ENCODE measurements at places on chromosomes 6 and 20.
A peak's percentile ranks its signal among the peaks of the same experiment; 100 is the strongest.

GRCh38 chr6:118744261-118744941, 93.0 kb upstream of the CEP85L start:
- DNase-seq = no peak

GRCh38 chr20:38181207-38181801, 16.2 kb upstream of the TGM2 start:
- DNase-seq = no peak

GRCh38 chr20:36344517-36345132, 38.5 kb downstream of the DLGAP4 start:
- no peak for DNase-seq

DNA sequence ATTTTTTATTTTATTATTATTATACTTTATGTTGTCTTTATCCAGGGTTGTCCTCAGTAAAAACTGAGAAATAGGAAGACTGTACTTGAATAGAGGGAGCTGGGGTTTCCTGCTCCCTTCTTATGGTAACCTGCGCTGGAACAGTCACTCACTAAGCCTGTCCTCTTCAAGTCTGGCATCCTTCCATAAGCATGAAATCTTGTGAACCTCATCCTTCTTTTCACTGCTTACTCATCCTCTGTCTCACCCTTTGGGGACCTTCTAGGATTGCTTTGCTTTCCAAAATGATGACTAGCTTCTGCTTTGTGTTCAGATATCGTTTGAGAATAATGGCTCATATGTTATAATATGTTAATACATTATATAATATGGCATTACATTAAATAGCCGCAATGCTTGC, 90.6 kb downstream of the C6orf118 start:
- DNase-seq = no peak

DNA sequence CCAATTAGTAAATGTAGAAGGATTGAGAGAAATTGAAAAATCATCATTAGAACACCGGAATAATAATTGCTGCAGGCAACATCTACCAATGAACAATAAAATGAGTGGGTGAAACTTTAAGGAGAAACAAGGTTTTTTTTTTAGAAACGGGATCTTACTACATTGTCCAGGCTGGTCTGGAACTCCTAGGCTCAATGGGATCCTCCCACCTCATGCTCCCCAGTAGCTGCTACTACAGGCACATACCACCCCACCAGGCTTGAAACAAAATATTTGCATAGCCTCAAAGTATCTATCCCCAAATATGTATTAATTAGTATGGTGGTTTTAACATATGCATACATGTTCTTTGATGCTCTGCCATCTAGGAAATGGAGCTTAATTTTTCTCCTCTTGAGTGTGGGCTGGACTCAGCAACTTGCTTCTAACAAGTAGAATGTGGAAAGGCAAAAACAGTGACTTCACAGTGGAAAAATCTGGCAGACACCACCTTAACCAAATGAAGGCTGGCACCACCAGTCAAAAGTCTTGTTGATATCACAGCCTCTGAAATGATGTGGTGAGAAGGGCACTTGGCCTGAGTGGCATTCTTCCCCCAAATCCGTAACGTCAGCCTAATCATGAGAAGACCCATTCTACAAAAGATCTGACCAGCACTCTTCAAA, 12.1 kb downstream of the NRSN2 start:
- DNase-seq = no peak

DNA sequence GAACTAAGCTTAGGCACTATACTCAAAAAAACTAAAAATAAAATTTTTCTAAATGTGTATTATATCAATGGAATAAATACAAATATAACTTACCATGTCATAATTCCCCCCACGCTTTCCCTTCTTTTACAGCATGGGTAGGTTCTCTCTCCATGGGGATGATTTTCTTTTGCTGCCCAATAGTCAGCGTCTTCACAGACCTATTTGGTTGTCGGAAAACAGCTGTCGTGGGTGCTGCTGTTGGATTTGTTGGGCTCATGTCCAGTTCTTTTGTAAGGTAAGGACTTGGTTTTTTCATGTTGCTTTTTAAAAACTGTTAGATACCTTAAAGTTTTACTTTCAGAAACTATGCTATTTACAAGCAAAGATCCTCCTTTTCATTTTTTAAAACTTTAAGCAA, 85.3 kb downstream of the SLC16A10 start:
- DNase-seq = no peak

DNA sequence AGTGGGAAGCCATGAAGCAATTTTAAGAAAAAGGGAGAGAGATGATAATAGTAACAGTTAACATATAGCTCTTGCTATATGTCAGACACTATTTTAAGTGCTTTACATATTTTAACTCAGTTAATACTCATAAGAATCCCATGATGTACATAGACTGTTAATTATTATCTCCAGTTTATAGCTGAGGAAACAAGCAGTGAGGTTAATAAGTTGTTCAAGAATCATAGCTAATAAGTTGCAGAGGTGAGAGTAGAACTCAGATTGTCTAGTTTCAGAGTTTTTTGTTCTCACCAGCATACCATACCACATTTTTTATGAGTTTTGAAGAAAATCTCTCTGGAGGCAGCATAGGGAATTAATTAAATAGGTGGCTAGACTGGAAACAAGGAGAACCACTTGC, 144.6 kb upstream of the MMS22L start:
- DNase-seq = no peak

GRCh38 chr6:43180985-43181384, 1.0 kb upstream of the CUL9 start:
- DNase-seq = no peak

GRCh38 chr6:13417954-13418353, 69.4 kb downstream of the GFOD1 start:
- no peak for DNase-seq

GRCh38 chr20:63973636-63974401, 4.1 kb upstream of the ZNF512B start:
- DNase-seq = peak; percentile 49

DNA sequence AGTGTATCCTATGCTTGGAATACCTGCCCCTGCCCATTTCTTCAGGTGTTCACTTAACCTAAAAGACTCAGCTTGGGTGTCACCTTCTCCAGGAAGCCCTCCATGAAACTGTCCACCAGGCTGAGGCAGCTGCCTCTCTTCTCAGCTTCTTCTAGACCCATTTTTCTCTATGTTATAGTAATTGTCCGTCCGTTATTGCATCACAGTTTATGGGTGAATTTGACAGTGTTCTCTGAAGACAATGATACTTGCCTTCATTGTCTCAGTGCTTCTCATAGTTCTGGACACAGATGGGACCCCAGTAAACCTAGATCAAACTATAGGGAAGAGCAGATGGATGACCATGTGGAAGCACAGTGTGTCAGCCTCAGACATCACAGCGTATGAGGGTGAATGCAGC, 238.0 kb upstream of the MOCS1 start:
- no peak for DNase-seq

GRCh38 chr20:63357921-63358905, 2.9 kb downstream of the CHRNA4 start:
- no peak for DNase-seq

- DNase-seq = no peak
These were observed 3.1 kb upstream of the ZNF831 start for GRCh38 chr20:59160389-59161115.

DNA sequence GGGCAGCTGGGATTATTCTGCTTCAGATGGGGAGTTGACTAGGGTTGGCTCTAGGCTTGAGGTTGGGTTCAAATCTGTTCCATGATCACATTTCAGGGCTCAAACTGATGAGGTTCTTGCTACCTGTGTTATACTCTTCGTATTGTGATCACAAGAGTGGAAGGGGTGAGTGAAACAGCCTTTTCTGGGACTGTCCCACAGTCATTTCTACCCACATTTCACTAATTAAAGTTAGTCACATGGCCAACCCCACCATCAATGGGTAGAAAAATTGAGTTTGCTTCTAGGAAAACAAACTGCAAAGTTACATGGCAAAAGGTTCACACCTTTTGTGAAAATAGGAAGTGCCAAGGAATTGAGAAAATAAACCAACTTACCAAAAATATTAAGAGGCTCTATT, 33.5 kb upstream of the BMP2 start:
- no peak for DNase-seq

GRCh38 chr6:1838604-1839213, 229.0 kb downstream of the FOXC1 start:
- DNase-seq = no peak

GRCh38 chr20:20658871-20659431, 53.5 kb downstream of the RALGAPA2 start:
- no peak for DNase-seq
